ENCODE measurements at places on chromosomes 5 and 9.
A peak's percentile ranks its signal among the peaks of the same experiment; 100 is the strongest.

- no peak for DNase-seq
Observed at GRCh38 chr9:2215921-2216441, 200.8 kb downstream of the SMARCA2 start.

- DNase-seq, result no peak
Observed at GRCh38 chr9:101398930-101399642, 435 bp downstream of the ZNF189 start.

DNA sequence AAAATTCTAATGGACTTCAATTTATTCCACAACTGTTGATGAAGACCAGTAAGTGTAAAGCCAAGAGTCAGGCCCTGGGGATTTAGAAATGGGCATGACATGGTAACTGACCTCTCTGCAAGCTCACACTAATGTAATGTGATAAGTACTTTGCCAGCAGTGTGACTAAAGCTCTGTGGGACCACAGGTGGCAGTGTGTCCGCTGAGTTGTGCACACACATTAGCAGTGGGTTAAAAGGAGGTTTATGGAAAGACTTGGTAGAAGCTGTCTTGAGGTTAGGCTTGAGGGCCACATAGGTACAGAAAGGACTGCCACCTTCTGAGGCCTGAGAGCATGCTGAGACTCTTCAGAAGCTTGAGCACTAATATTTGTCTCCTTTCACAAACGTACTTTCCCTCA lies 67.6 kb downstream of the UBAP1 start:
- DNase-seq, result no peak

DNA sequence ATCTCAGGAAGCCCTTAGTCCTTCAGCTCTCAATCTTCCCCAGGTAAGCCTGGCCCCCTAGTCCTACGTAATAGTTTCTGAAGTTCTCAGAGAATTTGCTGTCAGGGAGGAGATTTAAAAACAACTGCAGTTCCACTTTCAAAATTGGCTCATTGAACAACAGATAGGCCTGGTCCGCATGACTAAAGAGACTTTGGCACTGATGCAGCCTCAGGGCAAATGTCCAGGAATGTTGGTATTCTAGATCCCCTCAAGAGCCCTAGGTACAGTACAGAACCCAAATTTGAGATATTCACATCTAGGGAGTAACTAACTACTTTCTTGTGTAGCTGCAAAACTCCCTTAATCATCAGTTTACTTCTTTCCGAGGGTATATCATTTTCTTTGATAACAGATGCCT lies 162.8 kb downstream of the GABRG2 start:
- DNase-seq, result no peak

DNA sequence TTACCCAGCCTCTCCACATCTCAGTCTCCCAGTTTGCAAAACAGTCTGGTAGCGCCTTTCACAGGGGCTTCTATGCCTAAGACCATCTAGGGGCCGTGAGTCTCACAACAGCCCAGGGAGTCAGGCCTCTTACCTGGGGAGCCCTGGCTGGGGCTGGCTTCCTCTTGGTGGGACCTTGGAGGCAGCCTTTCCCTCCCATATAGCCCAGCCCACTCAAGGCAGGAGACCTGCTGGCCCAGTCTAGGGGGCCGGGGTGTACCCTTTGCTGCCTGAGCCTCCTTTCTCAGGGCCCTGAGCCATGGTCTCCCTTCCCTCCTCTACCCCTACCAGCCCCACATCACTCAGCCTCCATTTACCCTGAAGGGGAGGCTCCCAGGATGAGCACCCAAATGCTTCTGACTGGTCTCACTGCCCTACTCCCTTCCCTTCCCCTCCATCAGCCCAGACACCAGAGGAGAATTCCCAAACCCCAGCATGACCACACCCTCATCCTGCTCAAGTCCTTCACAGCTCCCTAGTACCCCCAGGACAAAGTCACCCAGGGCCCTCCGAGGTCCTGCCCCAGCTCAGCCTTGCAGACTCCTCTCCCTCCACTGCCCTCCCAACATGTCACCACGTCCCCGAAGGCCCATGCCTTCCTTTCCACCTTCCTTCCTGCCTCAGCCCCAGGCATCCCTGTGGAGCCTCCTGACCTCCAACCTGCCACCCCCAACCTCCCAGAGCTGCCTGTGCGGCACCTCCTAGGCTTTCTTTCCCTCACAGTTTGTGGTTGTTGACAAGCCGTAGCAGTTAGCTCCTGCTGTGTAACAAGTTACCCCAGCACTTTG lies 55.3 kb downstream of the BARX1 start:
- DNase-seq, result no peak

GRCh38 chr9:89022902-89023301 lies 31.6 kb downstream of the S1PR3 start:
- DNase-seq, result no peak

DNA sequence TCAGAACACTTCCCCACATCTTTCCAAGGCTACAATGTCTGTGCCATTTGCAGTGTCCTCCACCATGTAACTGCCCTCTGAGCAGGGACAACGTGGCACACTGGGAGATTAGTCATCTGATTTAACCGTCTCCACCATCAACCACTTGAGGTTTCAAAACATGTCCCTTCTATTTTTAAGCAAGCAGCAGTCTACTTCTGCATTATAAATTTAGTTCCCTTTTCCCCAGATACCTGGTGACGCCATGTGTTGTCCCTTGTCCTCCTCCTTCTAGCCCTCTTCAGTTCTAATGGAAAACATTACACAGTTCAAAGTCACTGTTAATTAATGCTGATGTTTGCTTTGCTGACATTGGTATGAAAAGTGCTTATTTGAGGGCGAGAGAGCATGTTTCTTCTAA lies 52.8 kb downstream of the ATP10B start:
- no peak for DNase-seq

- DNase-seq, result no peak
Observed at GRCh38 chr5:60604771-60605170, 95.2 kb downstream of the DEPDC1B start.

DNA sequence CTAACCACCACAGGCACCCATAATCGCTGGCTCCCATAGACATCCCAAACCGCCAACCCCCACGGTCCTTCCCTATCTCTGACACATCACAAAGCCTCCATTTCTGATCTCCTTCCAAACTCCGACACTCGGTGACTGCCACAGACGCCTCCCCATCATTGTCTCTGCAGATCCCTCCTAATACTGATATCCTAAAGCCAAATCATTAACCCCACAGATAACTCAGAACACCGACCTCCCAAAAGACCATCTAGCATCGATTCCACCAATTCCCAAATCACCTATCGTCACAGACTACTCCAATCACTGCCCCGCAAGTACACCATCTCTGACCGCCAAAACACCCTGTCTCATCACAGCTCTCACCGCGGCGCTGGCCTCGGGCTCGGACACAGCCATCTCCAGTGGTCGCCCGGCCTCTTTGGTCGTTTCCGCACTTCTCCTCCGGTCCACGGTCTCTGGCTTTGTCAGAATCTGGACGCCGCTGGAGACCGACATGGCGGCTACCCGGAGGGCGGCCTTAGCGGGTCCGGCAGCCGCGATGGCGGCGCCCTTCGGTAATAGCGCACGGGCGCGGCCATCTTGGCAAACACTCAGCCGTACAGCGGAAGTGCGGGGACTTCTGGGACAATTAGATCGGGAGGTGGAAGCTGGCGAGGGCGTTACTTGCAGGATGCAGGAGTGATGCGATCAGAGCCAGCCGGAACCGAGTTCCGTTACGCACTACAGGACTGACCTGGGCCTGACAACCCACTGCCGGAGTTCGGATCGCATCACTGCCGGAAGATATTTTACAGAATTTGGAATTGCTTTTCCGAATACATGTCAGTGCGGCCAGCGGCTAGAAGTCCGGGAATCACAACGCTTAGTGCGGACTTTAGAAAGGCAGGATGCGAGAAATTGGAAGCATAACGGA lies at the start of gene ZFP37:
Gene ZFP37 (minus strand): TSS at position 534 of the 916 bp plus-strand sequence. CDS start 36 bp downstream, at position 498.
- DNase-seq, result peak; percentile 59

DNA sequence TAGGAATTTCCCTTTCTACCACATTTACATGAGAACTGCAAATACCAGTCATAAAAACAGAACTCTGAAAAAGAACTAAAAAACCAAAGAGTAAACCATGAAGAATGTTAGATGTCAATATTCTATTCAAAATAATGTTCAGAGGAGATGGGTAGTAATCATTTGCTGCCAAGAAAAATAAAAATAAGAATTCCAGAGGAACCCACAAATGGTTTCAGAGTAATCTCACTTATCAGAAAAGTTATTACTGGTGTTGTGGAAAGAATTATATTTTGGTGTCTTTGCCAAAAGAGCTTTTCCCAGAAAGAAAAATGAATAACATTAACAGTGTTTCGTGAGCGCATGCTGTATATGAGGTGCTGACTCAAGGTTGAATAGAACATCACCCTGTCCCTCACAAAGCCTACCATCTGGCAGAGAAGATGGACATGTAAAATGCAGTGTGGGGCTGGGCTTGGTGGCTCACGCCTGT lies 35.6 kb downstream of the GPR21 start:
- no peak for DNase-seq

- DNase-seq, result no peak
Observed at GRCh38 chr9:68648971-68649370, 56.1 kb upstream of the PIP5K1B start.

GRCh38 chr9:102459828-102460227 lies 535.3 kb upstream of the CYLC2 start:
- DNase-seq, result no peak

DNA sequence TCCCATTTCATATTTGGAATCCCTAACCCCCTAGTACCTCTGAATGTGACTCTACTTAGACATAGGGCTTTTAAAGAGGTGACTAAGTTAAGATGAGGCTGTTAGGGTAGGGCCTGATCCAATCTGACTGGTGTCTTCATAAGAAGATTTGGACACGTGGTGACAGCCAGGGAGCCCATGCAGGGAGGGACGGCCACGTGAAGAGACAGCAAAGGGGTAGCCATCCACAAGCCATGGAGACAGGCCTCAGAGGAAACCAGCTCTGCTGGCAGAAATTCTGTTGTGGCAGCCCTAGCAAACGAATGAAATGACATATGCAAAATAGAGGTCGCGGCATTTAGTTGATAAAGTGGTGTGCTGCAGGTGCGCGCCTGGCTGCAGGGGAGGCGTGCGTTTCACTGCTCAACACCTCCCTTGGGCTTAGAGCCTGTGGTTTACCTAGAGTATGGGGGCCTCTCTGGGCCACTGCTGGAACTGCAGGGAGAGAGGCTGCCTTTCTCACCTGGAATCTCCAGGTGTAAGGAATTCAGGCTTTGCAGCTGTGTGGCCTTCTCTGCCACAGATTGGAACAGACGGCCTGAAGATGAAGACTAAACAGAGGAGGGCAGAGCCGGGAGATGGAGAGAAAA lies 7.1 kb upstream of the AFAP1L1 start:
- DNase-seq, result peak; percentile 41

GRCh38 chr5:103177543-103177942 lies 57.4 kb downstream of the PPIP5K2 start:
- DNase-seq, result no peak

DNA sequence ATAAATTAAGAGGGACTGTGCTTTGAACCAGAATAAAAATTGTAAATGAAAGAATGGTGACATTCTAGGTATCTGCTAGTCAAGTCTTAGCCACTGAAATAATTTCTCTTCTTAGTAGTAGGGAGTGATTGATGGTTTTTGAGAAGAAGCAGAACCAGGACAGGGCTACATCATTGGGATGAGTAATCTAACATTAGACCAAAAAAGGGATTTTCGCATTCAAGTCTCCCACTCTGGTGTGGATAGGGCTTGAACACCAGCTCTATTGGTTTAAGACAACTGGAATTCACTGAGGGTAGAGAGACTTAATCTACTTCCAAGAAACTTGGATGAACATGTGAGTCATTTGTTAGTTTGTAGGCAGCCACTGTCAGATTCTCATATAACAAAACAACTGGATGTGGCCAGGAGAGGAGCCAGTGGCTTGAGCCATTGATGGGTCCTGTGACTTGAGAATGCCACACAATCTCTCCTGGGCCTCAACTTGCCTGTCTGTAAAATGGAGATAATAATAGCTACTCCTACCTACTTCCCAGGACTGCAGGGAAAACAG lies 16.6 kb downstream of the FAT2 start:
- no peak for DNase-seq

DNA sequence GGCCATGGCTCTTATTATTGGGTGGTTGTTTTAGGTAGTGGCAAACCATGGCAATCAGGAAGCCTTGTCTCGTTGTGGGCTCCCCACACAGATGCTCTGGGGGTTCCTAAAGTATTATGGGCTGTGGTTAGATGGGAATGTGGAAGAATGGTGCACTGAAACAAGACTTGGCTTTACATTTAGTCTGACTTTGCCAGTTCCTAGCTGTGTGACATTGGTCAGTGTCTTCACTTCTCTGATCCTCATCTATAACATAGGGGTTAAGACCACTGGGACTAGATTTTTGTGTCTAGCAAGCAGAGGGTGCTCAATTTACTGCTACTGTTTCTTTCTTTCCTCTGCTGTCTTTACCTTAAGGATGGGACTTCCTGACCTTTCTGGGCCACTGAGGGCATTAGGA lies 149.5 kb downstream of the HSPA4 start:
- no peak for DNase-seq

- no peak for DNase-seq
Observed at GRCh38 chr9:2780846-2781245, 63.0 kb downstream of the PUM3 start.

GRCh38 chr5:137405393-137405792 lies 93.7 kb downstream of the SPOCK1 start:
- no peak for DNase-seq

DNA sequence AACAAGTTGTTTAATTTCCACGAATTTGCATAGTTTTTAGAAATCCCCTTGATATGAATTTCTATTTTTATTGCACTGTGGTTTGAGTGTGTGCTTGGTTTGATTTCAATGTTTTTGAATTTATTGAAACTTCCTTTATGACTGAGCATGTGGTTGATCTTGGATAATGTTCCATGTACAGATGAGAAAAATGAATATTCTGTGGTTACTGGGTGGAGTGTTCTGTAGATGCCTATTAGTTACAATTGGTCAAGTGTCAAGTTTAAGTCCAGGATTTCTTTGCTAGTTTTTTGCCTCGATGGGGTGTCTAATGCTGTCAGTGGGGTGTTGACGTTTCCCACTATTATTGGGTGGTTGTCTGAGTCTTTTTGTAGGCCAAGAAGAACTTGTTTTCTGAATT lies 319.5 kb upstream of the ACTBL2 start:
- DNase-seq, result no peak

- DNase-seq, result no peak
Observed at GRCh38 chr5:54902791-54903473, 82.5 kb downstream of the ESM1 start.

GRCh38 chr9:33637881-33638280 lies 113.8 kb downstream of the ANKRD18B start:
- DNase-seq, result no peak

GRCh38 chr9:90024409-90024808 lies 419.6 kb downstream of the GADD45G start:
- DNase-seq, result no peak

DNA sequence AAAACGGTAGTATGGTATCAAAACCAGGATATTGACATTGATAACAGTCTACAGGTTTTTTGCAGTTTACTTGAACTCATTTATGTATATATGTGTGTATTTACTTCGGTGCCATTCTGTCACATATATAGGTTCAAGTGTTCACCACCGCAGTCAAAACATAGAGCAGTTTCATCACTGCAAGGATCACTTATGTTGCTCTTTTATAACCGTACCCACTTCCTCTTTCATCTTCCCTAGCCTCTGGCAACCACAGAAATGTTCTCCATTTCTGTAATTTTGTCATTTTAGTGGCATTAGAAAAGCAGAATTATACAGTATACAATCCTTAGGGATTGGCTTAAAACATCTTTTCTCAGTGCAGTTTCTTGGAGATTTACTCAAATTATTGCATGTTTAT lies 90.3 kb downstream of the SH3GL2 start:
- no peak for DNase-seq

Data from activated T-helper 1 cell treated with Interleukin-2 at 50 U/mL for 16 hours (primary cell).